Stomach (tissue), 19 donors: ENCODE measurements at places on chromosomes 13 and 19.

DNA sequence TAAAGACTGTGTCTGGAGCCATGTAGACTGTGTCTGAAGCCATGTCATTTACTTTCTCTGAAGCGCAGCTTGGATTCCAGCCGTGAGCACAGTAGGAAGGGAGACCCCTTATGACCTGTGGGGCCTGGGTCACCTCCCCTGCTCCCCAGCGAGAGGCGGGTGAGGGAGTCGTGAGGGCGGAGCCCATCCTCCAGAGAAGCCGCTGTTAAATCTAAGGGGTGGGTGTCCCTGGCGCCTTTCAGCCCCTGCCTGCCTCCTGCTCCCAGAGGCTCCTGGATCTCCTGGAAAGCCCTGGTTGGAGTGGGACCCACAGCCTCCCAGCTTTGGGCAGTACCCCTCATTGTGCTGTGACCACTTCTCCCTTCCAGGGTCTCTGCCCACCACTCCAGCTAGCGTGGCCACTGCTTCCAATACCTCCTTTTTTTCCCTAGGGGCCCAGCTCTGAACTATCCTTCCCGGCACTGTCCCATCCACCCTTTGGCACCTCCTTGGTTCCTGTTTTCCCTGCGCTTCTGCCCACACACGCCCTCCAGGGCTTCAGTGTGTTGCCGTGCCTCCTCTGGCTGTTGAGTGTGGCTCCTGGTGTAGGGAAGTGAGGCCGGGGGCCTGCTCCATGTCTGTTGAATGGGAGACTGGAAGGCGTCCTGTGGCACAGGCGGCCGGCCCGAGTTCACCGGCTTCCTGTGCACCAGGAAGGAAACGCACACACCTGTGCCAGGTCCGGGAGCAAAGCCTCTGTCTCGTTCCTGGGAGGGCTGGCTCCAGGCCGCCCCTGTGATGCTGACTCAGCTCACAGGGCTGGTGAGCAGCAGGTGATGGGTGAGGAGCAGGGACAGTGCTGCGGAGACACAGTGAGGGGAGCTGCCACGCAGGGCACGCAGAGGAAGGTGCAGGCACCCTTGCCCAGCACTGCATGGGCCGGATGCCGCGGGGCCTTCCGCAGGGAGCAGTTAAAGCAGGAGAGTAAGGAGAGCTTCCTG lies 29.4 kb downstream of the ATP4B start:
- no peak for DNase-seq

DNA sequence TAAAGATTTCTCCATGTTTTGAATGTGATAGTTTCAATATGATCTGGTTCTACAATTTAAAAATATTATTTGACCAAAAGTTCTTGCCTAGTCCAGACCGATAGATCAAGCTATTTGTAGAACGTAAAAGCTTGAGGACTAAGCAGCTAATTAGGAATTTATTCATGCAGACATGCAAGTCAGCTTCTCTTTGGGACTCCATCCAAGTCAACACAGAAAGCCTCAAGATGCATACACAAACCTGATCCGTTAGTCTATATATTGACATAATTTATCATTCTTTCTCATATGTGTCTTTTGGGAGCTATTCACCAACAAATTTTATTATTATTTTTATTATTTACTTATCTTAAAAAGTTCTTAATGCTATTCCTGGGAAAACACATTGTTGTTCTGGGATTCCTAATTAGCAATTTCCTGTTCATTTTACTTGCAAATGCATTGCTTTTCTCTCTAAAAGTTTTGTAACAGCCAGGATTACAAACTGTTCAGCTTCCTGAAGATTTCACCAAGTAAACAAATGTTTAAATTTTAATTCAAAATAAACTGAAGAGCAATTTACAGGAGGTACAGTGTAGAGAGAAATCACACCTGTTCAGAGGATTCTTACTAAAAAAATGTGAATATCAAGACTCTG lies 375.3 kb downstream of the GPC5 start:
- DNase-seq: no peak

- peak; percentile 36 for DNase-seq
Measured at GRCh38 chr13:41942462-41943094, 18.3 kb downstream of the VWA8 start.

DNA sequence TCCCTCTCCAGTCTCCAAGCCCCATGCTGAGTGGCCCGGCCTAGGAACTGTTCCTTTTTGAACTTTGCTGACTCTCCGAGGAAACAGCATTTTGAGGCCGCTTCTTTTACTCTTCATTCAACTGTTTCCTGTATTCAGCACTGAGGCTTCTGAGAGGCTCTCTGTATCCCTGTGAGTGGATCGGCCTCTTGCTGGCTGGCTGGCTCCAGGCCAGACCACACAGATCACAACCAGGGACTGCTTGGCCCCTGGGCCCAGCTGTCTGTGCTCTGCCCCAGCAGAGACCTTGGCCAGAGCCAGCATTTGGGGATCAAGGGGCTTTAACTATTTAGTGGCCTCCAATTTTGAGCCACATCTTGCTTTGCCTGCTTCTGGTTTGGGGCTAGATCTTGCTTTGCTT lies 75.6 kb upstream of the KL start:
- no peak for DNase-seq

- peak; percentile 91 for DNase-seq
Measured at GRCh38 chr19:19105365-19106055, 32.8 kb downstream of the TMEM161A start.

DNA sequence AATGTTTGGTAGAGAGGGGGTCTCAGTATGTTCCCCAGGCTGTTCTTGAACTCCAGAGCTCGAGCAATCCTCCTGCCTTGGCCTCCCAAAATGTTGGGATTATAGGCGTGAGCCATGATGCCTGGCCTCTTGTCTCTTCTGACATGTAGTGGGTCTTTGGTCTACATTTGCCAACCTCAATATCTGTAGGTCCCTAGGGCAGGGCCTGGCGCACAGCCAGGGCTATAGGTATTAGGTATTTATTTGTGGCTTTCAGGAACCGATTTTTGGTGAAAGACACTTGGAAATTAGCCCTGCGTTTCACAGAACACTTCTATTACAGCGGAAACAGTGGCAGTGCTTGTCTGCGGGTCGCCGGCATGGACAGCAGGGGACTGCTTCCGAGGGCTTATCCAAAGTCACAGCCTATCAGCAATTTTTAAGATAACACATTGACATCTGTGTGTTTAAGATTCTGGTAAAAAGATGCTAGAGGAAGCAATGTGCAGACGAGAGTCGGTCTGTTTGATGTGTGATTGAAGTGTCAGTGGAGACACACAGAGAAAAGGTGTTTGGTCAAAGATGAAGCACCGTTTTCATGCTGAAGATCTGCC lies 14.5 kb downstream of the ZNF536 start:
- no peak for DNase-seq

GRCh38 chr19:44723299-44723951 lies 24.5 kb downstream of the CEACAM16 start:
- no peak for DNase-seq

GRCh38 chr13:29749401-29750182 lies 100.8 kb downstream of the UBL3 start:
- DNase-seq: no peak

GRCh38 chr13:99426426-99426825 lies 74.8 kb upstream of the TM9SF2 start:
- no peak for DNase-seq

GRCh38 chr13:99655351-99656091 lies 154.2 kb downstream of the TM9SF2 start:
- no peak for DNase-seq

DNA sequence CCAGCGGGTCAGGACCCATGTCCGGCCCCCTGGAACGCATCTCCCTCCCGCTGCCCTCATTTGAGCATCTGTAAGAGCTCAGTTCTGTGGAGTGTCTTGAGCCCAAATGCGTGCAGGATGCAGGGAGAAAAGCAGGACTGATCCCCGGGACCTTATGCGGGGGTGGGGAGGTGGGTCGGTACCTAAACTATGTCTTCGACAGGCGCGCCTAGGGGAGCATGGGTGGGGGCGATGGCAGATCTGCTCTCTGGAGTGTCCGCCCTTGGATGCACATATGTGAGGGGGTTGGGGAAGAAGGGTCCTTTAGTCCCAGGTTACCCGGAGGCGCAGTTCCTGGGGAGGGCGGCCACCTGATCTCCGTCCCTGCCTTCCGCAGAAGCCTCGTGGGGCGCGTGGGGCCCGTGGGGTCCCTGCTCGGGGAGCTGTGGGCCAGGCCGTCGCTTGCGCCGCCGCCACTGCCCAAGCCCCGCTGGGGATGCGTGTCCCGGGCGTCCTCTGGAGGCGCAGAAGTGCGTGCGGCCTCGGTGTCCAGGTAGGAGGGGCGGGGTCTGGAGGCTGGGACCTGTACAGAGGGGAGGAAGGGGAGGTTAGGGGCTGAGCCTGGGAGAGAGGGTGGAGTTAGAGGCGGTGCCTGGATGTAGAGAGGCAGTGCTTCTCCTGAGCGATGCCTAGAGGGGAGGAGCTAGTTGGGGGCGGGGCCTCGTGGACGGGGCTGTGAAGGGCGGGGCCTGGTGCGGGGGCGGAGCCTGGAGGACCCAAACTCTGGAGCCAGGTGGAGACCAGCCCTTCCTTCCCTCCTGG lies 2.9 kb downstream of the CILP2 start:
- peak; percentile 68 for DNase-seq

GRCh38 chr19:10805065-10805757 lies 30.8 kb downstream of the TMED1 start:
- DNase-seq: no peak

GRCh38 chr19:37778613-37779126 lies 716 bp downstream of the ZNF573 start:
- DNase-seq: no peak

DNA sequence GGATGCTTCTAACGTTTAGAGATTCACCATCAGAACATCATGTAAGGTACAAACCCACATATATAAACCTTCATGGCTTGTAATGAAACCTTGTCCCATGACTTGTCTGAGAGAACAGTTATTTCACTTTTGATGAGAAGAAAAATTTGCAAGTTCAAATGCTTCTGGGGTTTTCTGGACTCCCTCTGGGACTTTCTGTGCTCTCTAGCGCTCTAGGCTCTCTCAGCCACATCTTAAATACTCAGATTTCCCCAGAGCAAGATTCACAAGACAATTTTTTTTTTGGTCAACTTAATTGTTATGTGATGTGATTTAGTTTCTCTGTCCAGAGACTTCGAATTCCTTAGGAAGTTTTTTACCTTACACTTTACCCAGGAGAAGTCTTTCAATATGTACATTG lies 282.8 kb upstream of the EDNRB start:
- no peak for DNase-seq

DNA sequence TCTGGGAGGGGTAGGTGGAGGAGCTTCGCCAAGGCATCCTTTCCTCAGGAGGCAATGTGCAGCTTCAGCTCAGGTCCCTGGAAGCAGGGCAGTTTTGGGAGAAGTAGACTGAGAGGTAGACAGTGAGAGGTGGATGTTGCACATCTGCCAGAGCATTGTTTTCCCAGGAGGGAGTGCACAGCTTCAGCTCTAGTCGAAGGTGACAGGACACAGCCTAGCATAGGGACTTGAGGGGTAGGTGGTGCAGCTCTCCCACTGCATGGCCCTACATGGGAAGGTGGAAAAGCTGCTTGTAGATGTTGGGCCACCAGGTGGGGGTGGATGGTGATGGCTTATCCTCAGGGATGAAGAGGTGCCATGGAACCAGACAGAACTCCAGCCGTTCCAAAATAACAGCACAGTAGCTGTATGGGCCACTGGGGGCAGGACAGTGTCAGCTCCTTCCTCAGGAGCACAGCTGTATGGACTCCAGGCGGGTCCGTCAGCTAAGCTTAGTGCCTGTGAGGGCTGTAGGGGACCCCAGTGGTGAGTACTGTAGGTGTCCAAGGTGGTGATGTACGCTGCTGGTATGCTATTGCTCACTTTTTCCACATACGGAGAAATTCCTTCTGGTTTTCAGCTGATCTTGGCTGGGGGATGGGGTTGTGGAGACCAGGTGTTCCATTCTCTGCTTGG lies 17.4 kb upstream of the ZNF543 start:
- DNase-seq: no peak

DNA sequence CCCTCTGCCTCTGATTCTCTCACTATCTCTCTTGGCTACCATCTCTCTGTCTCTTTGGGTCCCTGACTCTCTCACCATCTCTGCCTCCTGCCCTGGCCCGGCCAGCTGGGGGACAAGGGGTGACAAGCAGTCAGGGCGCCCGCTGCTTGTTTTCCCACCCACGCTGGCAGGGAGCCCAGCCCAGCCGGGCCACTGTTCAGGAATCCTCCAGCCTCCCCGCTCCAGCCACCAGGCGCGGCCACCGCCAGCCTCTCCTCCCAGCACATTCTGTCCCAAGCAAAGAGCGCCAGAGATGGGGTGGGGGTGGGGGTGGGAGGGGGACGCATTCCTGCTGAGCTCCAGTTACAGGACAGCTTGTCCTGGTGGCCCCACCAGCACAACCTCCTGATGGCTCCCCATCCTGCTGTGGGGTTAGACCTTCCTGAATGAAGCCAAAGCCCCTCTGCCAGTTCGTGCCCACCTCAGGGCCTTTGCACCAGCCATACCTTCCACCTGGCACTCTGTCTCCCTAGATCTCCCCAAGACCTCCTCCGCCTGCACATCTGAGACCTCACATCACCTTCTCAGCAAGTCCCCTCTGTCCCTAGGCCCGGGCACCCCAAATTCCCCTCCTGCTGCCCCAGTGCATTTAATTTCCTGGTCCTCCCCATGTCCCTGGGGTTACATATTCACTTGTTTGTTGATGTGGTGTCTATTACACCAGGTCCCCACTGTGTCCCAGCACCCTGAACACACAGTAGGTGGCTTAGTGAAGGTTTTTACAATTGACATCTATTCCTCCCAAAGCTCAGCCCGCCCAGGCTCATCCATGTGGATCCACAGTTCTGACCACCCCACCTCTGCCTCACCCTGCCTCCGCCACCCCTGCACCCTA lies 12.5 kb downstream of the ARRDC2 start:
- DNase-seq: peak; percentile 82

- no peak for DNase-seq
Measured at GRCh38 chr13:46354156-46355087, 32.6 kb downstream of the RUBCNL start.

- no peak for DNase-seq
Measured at GRCh38 chr13:97000295-97000925, 6.1 kb upstream of the OXGR1 start.

DNA sequence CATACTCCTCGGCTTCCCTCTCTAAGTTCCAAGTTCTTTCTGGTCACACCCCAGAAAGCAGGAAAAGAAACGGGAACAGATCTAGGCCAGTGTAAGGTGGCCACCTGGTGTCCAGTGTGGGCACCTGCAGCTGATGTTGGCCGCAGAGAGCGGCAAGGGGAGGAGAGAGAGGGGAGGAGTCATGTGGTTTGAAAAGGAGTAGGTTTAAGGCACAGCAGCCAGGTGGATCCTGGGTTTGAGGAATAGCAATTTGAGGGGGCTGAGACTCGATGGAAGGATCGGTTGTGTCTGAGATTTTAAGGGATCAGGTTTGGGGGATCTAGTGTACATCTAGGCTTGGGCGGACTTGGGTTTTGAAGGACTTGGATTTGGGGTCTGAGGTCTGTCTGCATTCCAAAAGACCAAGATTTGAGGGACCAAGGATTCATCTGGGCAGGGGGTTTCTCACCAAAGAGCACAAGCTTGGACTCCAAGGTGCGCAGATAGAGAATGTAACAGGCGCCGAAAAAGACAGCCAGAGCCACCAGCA lies 1.2 kb downstream of the RABAC1 start:
- DNase-seq: peak; percentile 81

GRCh38 chr13:19836472-19836871 lies 27.0 kb downstream of the ZMYM5 start:
- DNase-seq: no peak

GRCh38 chr13:61727767-61728166 lies 312.1 kb upstream of the PCDH20 start:
- DNase-seq: no peak

GRCh38 chr13:80871481-80871880 lies 530.6 kb upstream of the SPRY2 start:
- no peak for DNase-seq

- DNase-seq: peak; percentile 86
Measured at GRCh38 chr19:47790398-47790814, 11.9 kb downstream of the SELENOW start.

- DNase-seq: no peak
Measured at GRCh38 chr19:3457528-3458228, 22.6 kb downstream of the SMIM24 start.
